ENCODE measurements at places on chromosomes 12 and 14.

- DNase-seq, result no peak
Measured at GRCh38 chr12:89941436-89941835, 232.8 kb upstream of the ATP2B1 start.

GRCh38 chr12:4957761-4958160 is 48.1 kb downstream of the KCNA1 start:
- no peak for DNase-seq

DNA sequence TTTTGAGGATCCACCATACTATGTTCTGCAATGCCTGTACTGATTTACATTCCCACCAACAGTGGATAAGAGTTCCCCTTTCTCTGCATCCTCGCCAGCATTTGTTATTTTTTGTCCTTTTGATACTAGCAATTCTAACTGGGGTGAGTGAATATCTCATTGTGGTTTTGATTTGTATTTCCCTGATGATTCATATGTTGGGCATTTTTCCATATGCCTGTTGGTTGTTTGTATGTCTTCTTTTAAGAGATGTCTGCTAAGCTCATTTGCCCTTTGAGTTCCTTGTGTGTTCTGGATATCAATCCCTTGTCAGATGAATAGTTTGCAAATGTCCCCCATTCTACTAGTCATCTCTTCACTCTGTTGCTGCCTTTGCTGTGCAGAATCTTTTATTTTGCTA is 49.0 kb upstream of the MSRB3 start:
- DNase-seq, result no peak

GRCh38 chr12:3222979-3223378 is 145.8 kb downstream of the TSPAN9 start:
- DNase-seq, result no peak

DNA sequence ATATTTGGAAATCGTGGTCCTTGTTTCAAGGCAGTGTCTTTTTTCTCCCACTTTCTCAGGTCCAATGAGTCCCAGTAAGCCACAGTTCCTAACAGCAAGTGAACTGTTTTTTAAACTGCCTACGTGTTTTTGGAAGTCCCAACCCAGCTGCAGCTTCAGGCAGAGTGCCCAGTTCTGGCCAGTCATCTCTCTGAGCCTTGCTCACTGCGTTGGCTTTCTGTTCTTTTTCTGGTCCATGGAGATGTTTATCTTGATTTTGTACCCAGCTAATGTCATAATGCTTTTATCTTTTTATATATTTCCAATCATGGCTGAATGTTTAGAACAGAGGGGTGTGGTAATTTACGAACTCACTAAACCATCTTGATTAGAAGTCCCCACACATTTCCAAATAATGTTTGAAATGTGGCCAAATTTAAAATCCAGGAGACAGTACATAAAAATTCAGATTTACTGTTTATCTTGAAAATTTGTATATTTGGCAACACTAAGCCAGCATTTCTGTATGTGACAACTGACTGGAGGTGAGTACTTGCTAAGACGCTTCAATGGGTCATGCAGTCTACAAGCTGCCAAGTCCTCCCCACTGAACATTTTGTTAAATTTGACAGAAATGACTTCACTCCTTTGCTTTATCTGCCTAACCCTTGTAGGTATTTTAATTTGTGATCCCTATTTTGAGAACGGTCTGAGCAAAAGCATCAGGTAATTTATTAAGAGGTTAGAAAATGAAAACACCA is 46.1 kb upstream of the OTOGL start:
- DNase-seq, result no peak

GRCh38 chr12:78101113-78101876 is 270.6 kb downstream of the NAV3 start:
- DNase-seq, result no peak

DNA sequence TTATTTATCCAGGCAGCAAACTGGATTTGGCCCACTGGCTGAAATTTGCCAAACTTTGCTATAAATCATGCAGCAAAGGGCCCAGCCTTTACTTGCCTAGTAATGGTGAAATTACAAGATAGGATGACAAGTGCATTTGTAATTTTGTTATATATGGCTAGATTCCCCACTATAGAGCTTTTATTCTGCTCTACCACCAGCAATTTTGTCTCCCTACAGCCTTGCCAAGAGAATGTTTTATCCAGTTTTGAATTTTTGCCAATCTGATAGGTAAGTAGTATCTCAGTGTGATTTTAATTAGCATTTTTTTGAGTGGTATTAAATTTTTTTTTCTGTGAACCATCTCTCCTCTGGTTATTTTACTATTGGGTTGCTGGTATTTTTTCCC is 161.6 kb downstream of the SLC41A2 start:
- DNase-seq, result no peak

DNA sequence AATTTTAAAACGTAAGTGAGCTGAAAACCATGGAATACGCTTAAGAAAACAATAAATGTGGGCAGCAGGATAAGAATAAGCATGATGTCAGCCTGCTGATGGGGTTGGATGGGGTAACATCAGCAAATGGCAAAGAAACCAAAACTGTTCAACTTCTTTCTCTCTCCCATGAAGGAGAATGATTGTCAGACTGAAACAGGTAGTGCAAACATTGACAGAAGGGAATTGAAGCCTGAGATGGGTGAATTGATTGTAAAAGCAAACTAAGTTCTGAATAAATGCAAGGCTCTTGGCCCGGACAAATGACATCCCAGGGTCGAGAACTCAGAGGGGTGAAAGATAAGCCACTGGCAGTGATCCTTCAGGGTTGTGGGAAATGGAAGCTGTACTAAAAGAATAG is 182.6 kb downstream of the ETV6 start:
- DNase-seq, result no peak

DNA sequence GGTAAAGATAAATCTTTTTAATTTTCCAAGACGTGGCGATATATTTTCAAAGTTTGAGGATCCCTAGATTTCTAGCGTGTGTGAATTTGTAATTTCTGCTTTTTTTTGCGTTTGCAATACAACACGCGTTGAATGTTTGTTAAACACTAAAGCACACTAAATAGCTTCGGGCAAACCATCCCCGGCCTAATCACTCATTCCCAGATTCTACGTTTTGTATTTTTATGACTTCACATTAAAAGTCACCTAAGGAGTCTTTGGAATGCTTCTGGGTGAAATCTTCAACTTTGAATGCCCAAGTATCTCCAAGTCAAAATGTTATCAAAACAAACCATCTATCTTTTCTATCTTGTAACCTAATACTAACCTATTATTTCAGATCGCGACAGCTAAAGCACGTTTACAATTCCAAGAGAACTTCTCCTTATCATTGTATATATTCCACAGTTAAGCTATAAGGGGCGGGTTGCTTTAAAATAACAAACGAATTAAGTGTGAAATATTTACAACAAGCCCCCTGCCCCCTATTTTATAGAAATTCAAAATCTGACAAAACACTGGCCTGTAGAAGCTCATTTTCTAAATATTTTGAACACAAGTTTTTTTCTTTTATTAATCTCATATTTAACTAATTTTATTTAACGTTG is 1.1 kb downstream of the ALX1 start:
- DNase-seq, result no peak

DNA sequence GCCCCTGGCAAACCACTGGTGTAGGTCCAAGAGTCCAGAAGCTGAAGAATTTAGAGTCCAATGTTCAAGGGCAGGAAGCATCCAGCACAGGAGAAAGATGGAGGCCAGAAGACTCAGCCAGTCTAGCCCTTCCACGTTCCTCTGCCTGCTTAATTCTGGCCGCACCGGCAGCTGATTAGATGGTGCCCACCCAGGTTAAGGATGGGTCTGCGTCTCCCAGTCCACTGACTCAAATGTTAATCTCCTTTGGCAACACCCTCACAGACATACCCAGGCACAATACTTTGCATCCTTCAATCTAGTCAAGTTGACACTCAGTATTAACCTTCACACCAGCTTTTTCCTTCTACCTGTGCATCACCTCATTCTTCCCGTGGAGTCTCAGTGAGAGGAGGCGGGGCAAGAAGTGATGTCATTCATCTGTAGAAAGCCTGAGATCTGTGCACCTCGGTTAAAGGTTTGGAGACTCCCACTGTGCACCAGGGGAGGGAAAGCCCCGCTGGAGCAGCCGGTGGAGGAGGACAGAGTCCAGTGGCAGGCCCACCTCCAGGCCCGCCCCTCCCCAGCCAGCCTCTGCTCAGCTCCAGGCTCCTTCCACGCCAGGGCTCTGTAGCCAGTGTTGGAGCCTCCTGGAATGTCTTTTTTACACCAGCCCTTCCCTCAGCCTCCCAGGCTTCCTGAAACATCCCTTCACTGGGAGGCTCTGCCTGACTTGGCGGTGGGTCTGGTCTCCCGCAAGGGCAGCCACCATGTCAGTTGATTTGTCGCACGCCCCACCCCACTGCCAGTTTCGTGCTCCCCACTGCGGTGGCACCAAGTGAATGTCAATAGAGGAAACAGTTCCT is 80.1 kb upstream of the DYNC1H1 start:
- DNase-seq, result no peak

GRCh38 chr12:31300341-31300740 is 25.6 kb downstream of the SINHCAF start:
- no peak for DNase-seq

DNA sequence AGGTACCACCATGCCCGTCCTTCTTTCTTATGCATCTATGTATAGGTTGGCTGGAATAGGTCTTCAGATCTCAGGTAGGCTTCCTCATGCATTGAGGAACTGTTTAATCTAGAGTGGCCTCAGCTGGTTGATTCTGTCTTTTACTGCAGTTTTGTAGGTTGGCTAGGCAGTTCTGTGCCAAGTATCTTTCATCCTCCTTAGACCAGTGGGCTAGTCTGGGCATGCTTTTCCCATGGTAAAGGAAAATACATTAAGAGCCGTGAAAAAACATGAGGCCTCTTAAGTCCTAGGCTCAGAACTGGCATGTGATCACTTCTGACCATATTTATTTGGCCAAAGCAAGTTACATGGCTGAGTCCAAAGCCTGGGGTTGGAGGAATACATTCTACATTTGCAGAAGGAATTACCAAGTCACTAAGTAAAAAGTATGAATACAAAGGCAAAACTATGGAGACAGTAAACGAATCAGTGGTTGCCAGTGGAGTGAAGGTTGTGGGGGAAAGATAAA is 137.3 kb downstream of the WIF1 start:
- DNase-seq, result no peak

DNA sequence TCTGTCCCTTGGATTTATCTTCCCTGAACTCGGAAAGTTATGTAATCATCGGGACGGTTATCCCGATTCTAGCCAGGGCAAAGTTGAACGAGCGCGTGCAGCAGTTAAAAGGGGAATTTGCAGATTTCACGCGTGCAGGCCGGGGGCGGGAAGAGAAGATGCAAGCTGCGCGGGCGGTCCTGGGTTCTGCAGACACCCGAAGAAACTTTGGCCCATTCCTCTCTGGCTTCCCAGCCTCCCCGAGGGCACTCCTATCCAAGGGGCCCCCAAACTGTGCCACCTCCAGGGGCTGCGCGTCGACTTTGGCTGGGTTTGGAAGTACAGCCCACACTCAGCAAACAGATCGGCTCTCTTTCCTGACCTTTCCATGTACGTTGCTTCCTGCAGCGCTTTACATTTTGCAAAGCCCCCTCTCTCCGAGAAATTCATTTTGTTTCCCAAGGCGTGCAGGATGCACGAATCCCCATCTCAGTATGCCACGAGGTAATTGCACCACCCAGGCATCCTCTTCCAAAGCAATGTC is 941 bp upstream of the PPP1CC start:
- no peak for DNase-seq

DNA sequence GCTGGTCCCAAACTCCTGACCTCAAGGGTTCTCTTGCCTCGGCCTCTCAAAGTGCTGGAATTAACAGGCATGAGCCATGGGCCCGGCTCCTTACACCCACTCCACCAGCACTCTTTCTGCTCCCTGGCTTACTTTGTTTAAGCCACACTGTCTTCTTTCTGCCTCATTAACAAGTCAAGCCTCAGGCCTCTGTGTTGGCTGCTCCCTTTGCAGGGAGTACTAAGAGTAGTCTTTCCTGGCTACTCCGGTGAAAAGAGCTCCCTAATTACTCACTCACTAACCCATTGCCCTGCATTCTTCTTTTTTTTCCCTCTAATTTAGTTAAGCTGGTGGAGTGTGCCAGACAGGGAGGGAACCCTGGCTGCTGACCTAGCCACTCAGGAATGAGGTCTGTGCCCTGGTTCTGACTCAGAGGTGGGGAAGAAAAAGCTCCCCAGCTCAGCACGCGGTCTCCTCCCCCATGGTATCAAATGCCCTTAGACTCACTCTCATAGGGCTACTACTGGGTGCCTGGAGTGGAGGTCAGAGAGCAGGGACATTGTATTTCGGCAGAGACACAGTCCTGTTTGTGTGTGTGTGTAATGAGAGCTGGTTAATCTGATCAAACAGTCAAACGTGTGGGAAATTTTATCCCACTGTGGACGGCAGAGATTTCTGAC is 19.8 kb downstream of the GALNT6 start:
- DNase-seq, result no peak

- DNase-seq, result peak; percentile 51
Measured at GRCh38 chr12:124916374-124917134, 2.1 kb upstream of the UBC start.

- peak; percentile 58 for DNase-seq
Measured at GRCh38 chr12:989751-990660, 1.0 kb upstream of the ERC1 start.

DNA sequence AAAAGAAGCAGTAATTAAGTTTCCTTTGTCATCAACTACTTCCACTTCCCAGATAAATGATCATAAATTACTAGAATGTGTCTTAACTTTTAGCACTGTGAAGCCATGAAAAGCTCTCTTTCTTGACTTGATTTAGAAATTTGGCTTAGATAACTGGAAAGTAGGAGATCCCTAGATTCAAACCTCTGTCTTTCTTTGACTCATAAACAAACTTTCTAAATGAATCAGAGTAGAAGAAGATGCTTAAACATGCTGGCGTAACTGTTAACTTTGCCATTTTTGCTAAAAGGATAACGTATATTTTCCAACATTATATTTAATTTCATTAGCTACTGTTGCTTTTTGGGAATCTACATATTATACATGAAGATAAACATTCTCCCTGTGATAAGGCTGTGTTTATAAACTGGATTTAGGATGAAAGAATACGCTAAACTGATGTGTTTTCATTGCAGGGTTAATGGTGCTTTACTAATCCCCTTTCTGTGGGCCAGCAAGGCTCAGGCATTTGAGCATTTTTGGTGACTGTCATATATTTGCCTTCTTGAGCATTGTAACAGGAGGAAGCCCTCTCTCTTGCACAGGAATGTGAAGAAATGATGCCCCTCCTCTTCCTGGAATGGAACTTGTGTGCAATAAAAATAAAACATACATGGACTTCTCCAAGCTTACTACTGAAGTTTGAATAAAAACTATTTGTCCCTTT is 301.4 kb downstream of the BMP4 start:
- no peak for DNase-seq

GRCh38 chr14:59532419-59532818 is 44.2 kb downstream of the CCDC175 start:
- no peak for DNase-seq

- no peak for DNase-seq
Measured at GRCh38 chr12:91871751-91872150, 273.9 kb downstream of the BTG1 start.

- DNase-seq, result no peak
Measured at GRCh38 chr14:102828151-102828550, 50.9 kb downstream of the TRAF3 start.

GRCh38 chr14:52553002-52553670 is 500 bp downstream of the GPR137C start:
- peak; percentile 48 for DNase-seq

Data from stimulated activated CD4-positive, alpha-beta T cell treated with anti-CD3 and anti-CD28 coated beads, Interleukin-2, amount 100 ng/mL, for 24 hours (primary cell).